ENCODE measurements at places on chromosomes 2 and 18. TPM values are rescaled to one million over a fixed set of nuclear protein-coding genes. Genes with fewer than 3 reads are reported as not detected.
A peak's percentile ranks its signal among the peaks of the same experiment; 100 is the strongest.

DNA sequence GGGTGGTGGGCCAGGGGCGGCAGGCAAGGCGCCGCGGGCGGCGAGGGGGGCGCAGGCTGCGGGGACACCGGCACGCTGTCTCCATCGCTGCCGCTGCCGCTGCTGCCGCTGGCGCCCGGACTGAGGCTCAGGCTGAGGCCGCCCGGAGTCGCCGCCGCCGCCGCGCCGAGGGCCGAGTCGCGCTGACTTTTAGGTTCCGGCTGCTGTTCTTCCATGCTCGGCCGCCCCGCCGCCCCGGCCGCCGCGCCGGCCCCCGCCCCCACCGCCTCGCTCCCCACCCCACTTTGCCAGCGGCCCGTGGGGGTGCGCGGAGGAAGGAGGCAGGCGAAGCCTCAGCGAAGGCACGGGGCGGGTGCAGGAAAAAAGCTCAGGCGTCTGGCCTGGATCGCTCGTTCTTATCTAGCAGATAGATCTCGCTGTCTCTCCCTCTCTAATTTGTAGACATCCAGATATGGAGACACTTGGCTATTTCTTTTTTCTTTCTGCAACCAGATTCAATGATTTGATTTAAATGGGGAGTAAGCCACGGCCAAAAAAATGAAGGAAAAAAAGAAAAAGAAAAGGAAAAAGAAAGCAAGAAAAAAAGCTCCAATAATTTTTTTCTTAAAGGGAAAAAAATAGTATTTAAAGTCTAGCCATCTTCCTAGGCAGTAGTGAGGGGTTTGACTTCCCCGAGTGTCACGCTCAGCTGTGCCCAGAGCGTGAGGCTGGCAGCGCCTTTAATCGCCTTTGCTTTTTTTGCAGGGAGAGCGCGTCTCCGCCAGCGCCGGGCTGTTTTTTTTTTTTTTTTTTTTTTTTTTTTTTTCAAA is at the start of gene EN1:
TSS of gene EN1 (minus strand) at position 696 of the 809 bp plus-strand sequence. CDS start at position 215, 481 bp downstream.
- no peaks in the 10 kb centered on the region for H3K36me3 ChIP-seq
- H3K4me1 ChIP-seq, result no peaks in the 10 kb centered on the region
- peak; percentile 57 for DNase-seq
- peak within 1 kb of the TSS; percentile 61 for H3K27ac ChIP-seq
- peak within 1 kb of the TSS; percentile 67 for H3K4me3 ChIP-seq

DNA sequence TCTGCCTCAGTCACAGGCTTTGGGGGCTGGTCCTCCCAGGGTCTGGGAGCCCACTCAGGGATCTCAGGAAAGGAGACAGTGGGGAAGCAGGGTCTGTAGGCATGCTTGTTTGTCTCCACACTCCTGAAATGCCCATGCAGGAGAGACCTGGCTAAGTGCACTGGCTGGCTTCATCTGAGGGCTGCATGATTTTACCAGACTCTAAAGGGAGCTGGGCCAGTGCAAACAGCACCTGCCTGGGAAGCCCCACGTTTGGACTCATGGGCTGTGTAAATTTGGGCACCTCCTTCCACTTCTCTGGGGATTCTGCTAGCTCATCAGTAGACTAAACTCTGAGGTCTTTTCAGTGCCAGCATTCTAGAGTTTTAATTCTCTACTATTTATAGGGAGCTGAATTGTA is 33.7 kb downstream of the LYPD1 start:
- no peaks in the 10 kb centered on the region for H3K27me3 ChIP-seq
- no peak overlapping the region for H3K4me3 ChIP-seq
- no peaks in the 10 kb centered on the region for H3K36me3 ChIP-seq
- H3K27ac ChIP-seq, result no peak overlapping the region

DNA sequence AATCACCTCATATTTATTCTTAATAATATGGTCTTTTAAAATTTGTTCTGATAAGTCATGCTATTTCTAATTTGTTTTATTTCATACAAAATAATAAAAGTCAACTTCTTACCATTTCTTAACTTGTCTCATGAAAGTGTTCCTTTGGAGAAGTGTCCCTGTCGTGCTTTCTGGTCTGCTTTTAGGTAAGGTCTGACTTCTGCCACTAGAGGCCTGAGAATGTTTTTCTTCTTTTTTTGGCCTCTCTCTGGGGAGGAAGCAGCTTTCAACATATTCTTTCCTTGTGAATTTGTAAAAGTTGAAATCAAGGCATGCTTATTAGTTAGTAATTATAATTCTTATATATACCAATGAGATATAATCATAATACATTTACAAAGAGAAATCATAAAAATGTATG is 39.4 kb downstream of the MAP2 start:
- H3K36me3 ChIP-seq, result no peaks in the 10 kb centered on the region
- H3K4me3 ChIP-seq, result no peak overlapping the region
- no peak for DNase-seq
- H3K27ac ChIP-seq, result no peak overlapping the region
- H3K4me1 ChIP-seq, result no peaks in the 10 kb centered on the region

GRCh38 chr2:68351997-68352396 is 13.1 kb upstream of the PLEK start:
- H3K27me3 ChIP-seq, result no peaks in the 10 kb centered on the region
- no peak overlapping the region for H3K4me3 ChIP-seq

GRCh38 chr18:7094427-7094826 is 23.2 kb downstream of the LAMA1 start:
- no peak overlapping the region for H3K27ac ChIP-seq
- no peak for DNase-seq
- no peak overlapping the region for H3K4me3 ChIP-seq
- H3K36me3 ChIP-seq, result no peaks in the 10 kb centered on the region

DNA sequence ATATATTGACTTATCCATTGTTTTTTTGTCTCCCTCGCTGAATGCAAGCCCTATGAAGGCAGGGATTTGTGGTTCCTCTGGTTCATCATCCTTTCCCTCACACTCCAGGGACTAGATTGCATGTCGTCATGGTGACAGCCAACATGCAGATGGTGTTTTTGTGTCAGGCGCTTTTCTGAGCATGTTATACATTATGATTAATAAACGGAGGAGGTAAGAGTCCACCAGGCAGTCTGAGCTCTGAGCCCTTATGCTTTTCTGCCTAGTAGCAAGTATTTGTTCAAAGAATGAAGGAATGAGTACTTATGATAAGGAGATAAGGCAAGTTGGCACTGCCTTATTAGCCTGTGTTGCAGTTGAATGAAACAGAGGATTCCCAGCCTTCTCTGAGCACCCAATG is 181.6 kb downstream of the MGAT5 start:
- H3K27ac ChIP-seq, result no peak overlapping the region
- H3K27me3 ChIP-seq, result peaks cover 1% of the 10 kb centered on the region
- DNase-seq, result no peak
- no peak overlapping the region for H3K4me3 ChIP-seq
- no peaks in the 10 kb centered on the region for H3K36me3 ChIP-seq
- H3K4me1 ChIP-seq, result no peaks in the 10 kb centered on the region

- DNase-seq, result no peak
- H3K27me3 ChIP-seq, result no peaks in the 10 kb centered on the region
- no peak overlapping the region for H3K4me3 ChIP-seq
- H3K27ac ChIP-seq, result no peak overlapping the region
- H3K4me1 ChIP-seq, result no peaks in the 10 kb centered on the region
These were observed 11.6 kb downstream of the NOSTRIN start for GRCh38 chr2:168814046-168814445.

- H3K27ac ChIP-seq, result peak overlapping the region; percentile 3
- no peak overlapping the region for H3K4me3 ChIP-seq
- DNase-seq, result no peak
- H3K27me3 ChIP-seq, result no peaks in the 10 kb centered on the region
- H3K4me1 ChIP-seq, result peaks cover 14% of the 10 kb centered on the region
- no peaks in the 10 kb centered on the region for H3K36me3 ChIP-seq
These were observed 54.1 kb downstream of the EPB41L5 start for GRCh38 chr2:120066800-120067547.

Gene FHOD3
- total RNA-seq, result 20.2 TPM
